Daoy (cell line): ENCODE measurements at places on chromosomes 13 and 19.
A peak's percentile ranks its signal among the peaks of the same experiment; 100 is the strongest.

DNA sequence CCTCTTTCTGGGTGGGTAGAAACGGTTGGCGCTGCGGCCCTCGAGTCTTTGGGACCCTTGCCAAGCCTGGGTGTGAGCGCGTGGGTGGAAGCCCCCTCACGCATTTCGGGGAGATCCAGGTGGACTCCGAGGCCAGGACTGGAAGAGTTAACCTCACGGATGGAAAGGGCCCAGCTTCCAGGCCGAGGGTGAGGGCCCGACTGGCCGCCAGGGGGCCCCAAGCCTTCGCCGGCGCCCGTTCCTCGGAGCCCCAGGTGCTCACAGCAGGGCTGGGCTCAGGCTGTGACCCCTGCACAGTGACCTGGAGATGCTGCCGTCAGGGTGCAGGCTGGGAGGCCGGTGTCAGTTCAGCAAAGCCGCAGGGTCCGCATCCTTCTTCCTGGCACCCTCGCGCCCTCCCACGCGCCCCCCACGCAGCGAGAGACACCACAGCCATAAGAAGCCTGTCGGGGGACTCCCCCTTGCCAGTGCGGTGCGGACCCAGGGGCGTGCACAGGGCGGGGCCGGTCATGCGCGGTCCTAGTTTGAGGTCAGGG, 34.2 kb upstream of the TMEM255B start:
- peak; percentile 77 for DNase-seq

GRCh38 chr19:2173388-2173766, 9.6 kb downstream of the DOT1L start:
- DNase-seq = no peak

- DNase-seq = no peak
Measured at GRCh38 chr13:64441740-64442139, 2788.4 kb downstream of the PCDH9 start.

- DNase-seq = no peak
Measured at GRCh38 chr19:46447006-46447405, 18.3 kb upstream of the PNMA8C start.

GRCh38 chr13:31437975-31438374, 238.2 kb downstream of the B3GLCT start:
- DNase-seq = no peak

DNA sequence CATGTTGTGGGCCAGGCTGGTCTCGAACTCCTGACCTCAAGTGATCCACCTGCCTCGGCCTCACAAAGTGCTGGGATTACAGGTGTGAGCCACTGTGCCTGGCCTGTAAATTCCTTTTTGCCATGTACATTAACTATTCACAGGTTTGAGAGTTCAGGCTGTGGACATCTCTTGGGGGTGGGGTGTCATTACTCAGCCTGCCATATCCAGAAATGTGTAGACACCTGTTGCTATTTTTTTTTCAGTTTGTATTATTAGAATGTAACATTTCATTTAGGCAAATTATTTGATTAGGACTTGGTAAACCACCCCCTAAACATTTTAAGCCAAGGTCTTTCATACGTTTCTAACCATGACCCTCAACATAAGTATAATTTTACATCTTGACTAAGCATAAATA, 20.5 kb downstream of the ZNF227 start:
- DNase-seq = no peak
